Stimulated activated CD4-positive, alpha-beta T cell treated with anti-CD3 and anti-CD28 coated beads, TNF-alpha, amount 100 ng/mL, for 1 hour (primary cell): ENCODE measurements at places on chromosomes 4 and X.

DNA sequence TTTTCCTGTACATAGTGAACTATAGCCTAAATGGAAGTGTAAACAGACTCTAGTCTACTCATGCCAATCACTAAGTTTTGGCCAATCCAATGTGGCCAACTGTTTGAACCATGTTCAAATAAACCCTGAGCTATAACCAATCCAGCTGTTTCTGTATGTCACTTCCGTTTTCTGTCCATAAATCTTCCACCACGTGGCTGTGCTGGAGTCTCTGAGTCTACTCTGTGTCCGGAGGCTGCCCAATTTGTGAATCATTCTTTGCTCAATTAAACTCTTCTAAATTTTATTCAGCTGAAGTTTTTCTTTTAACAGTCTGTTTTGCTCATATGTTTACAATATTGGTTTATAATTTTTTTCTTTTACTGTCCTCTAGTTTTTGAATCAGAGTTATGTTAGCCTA, 112.3 kb upstream of the BANK1 start:
- no peak for DNase-seq

DNA sequence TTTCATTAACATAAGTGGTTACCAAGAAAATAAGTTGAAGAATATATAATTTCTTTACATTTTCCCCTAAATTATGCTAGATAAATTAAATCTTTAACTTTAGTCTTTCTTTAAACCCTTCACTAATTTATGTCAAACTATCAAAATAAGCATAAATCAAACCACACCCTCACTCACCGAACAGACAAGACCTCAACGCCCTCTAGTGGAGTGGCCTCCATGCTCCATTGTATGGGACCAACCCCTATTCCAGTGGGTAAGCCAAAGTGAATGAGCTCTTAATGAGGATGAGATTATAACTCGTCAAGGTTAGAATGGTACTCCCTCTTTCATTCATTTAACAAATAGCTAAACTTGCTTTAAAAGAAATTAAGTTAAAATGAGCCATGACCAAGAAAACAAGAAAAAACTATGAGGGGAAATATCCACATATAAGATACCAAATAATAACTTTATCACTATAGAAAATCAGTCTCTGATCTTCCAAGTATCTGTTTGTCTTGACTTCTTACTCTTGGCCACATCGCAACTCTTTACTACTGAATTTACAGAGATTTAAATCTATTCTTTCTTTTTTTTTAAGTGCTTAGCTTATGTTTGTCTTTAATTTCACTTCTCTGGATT, 15.6 kb upstream of the BBS12 start:
- DNase-seq: peak; percentile 41

- DNase-seq: no peak
These were observed 38.7 kb downstream of the SGMS2 start for GRCh38 chr4:107863416-107863815.

DNA sequence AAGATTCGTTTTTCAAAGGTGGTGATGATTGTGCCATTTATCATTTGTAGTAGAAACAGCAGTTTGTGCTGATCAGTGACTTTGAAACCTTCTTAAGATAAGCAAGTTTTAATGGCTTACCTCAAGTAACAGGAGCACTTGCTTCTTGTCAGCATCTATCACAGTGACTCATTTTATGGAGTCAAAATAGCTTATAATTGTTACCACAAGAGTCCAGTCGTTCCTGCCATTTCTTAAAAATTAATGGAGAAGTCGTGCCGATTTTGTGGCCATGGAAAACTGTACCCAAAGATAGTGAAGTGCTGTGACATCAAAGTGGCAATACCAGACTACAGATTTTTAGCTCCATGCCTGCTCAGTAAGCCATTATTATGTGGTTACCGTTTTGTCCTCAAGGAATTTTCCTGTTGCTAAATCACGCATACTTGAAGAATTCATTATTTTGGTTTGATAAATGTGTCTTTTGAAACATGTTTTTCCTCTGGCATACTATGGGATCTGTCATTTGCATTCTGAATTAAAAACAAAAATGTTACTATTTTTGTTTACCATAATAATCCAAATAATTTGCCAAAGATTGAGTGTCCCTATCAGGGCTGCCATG, 129.9 kb downstream of the CBR4 start:
- DNase-seq: no peak

- DNase-seq: no peak
These were observed 39.8 kb downstream of the GPM6A start for GRCh38 chr4:175772170-175772705.

DNA sequence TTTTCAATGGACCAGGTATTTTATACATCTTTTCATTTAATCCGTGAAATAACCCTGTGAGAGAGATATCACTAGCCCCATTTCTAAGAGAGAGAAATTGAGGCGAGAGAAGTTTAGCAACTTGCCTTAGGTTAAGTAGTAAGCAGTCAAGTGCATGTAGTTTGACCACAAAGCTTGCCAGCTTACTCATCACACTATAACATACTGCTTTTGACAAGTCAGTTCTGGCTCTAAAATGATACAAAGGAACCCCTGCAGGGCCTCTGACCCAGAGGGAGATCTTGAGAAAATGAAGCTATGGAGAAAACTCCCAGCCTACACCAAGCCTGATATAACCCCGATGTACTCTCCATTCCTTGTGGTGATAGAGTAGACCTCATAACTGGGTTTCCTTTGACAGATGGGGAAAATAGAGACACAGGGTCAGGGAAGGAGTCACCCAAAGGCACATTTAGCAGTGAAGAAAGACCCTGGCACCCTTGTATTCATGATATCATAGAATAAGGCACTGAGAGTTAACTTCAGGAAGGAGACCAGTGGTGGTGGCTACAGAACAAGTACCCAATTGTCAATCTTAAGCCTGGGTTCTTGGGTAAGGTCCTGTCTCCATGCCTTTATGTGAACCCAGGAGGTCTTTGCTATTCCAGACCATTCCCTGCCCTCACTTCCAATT, 60.2 kb upstream of the MSN start:
- DNase-seq: no peak

DNA sequence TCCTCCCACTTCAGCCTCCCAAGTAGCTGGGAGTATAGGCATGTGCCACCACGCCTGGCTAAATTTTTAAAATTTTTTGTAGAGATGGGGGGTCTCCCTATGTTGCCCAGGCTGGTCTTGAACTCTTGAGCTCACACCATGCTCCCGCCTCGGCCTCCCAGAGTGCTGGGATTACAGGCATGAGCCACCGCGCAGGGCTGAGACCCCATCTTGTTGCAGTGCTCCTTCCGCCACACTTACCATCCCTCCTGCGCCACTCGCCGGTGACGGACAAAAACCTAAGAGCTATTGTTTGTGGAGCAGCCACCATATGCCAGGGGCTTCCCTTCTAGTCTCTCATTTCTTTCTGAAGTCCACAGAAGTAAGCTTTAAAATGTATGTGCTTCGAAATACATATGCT, 34.5 kb downstream of the NSG1 start:
- DNase-seq: no peak

GRCh38 chr4:109494563-109494962, 60.9 kb downstream of the SEC24B start:
- no peak for DNase-seq

- no peak for DNase-seq
These were observed 2.8 kb downstream of the PSAPL1 start for GRCh38 chr4:7431696-7432530.

GRCh38 chr4:184409502-184409901, 64.8 kb downstream of the IRF2 start:
- no peak for DNase-seq

GRCh38 chr4:152815078-152815477, 35.3 kb downstream of the ARFIP1 start:
- no peak for DNase-seq

DNA sequence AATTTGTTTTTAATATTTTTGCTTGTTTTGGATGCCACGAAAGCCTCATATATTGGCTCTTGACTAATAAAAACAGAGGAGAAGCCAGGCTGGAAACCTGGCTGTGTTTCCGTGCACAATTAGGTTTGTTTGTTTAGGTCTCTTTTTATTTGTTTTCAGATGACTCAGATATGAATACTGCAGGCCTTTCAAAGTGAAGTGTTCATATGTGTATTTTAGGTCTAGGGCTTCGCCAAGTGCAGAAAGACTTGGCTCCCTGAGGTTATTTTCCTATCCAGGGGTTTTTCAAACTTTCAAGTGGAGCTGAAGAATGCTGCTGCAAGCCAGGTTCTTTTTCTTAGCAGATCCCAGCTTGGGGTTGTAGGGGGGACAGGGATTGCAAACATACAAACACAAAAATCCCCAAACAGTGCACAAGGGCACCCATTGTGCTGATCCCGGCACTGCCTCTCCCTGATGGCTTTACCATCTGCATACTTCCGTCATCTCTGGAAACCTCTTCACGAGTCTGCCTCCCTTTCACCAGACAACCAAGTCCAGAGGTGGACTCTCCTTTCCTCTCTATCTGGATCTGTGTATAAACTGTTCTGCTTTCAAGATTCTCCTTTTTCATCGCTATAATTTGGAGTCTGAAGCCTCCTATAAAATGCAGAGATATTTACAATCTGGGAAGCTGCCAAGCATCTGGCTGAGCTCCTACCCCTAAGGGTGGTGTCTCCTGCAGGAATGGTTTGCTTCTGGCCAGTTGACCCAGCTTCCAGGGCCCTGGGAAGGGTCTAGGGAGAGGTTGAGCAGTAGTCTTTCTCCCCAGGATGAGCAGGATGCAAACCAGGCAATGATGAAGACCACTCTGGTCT, 108.6 kb downstream of the SMIM20 start:
- no peak for DNase-seq

- DNase-seq: no peak
These were observed 196.6 kb downstream of the PRDM5 start for GRCh38 chr4:120725639-120726580.

GRCh38 chr4:8580321-8581093, at the start of gene GPR78:
TSS of gene GPR78 (plus strand) at chr4:8580392. CDS start at chr4:8580983, 591 bp downstream.
- peak; percentile 28 for DNase-seq

- DNase-seq: no peak
These were observed 18.5 kb downstream of the ANXA3 start for GRCh38 chr4:78570117-78570516.

DNA sequence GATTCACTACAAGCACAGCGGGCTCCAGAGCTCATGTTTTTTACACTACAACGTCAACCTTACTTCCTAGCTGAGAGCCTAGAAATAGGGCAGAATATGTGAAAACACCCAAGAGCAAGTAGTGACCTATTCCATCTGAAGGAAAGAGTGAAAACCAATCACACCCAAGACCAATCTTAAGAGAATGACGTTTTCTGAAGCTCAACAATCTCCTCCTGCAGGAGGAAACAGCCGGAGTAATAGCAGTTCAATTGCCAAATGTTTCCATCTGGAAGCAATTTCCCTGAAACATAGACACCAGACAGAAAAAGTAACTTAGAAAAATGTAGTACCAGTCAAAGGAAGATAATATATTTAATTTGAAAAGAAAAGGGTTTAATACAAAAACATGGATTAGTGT, 142.4 kb downstream of the ANXA5 start:
- no peak for DNase-seq

- DNase-seq: no peak
These were observed 33.5 kb upstream of the CYBB start for GRCh38 chrX:37746218-37746941.

GRCh38 chr4:85761803-85762528, 287.0 kb downstream of the ARHGAP24 start:
- no peak for DNase-seq

GRCh38 chrX:65686236-65686635, 18.8 kb downstream of the MSN start:
- DNase-seq: no peak

- DNase-seq: no peak
These were observed 484 bp downstream of the CXCL2 start for GRCh38 chr4:74098427-74098994.

- DNase-seq: no peak
These were observed 25.5 kb upstream of the MAN2B2 start for GRCh38 chr4:6549445-6549844.

DNA sequence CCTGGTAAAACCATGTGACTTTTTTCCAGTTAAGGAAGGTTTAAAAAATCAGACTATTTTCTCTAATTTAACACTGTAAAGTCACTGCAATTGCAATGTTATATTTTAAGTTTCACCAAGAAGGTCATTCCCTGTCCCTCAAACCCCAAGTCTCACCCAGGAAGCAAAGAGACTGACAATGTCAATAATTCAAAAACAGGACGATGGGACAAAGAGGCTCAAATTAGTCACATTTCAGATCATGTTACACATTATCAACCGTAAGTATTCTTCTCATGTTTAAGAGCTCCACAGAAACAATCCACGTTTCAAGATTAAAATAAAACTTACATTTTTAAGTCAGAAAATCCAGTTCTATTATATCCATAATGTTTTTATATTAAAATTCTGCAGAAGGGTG, 13.2 kb downstream of the SHISA3 start:
- no peak for DNase-seq

DNA sequence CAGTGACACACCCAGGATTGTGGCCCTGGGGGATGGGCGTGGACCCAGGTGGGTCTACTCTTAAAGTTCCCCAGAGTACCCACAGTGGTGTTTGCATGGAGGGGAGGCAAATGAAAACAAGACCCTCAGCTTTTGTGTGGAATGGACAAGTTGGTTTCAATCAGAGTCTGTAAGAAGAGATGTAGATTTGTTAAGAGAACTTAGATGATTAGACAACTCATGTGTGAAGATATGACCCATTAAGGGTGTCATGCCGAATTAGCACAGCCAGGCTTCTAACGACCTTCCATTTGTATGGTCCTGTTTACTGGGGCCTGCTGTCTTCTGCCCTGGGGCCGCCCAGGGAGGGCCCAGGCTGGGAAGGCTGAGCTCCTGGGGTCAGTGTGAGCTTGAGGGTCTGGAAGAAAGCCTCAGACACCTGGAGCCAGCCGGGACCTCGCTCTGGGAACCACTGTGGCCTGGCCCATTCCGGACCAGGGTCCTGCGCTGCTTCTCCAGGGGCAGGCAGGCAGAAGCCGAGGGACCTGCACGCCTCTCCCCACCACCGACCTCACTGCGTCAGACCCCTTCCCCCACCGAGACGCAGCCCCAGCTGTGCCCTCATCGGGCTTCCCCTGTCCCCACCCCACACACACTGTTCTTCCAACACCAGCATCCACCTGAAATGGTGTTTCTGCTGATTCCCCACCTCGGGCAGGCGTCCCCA, 20.4 kb downstream of the UVSSA start:
- DNase-seq: no peak

GRCh38 chrX:125236955-125237354, 82.7 kb upstream of the TEX13C start:
- DNase-seq: no peak

DNA sequence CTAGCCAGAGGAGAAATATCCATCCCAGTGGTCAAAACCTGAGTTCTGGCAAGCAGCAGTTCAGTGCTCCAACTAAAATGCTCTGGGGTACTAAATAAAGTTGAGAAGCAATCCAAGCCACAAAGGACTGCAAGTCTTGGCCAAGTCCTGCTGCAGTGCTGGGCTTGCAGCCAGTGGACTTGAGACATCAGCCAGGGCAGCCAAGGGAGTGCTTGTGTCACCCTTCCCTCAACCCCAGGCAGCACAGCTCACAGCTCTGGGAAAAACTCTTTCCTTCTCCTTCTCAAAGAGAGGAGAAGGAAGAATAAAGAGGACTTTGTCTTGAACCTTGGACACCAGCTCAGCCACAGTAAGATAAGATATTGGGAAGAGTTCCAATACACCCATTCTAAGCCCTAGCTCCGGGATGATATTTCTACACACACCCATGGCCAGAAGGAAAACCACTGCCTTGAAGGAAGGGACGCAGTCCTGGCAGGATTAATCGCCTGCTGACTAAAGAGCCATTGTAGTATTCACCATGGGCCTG, 99.8 kb downstream of the PTCHD1 start:
- DNase-seq: no peak

- DNase-seq: no peak
These were observed 25.3 kb downstream of the SMIM20 start for GRCh38 chr4:25939330-25939729.
